ENCODE measurements at places on chromosomes 1 and 21. TPM values are rescaled to one million over a fixed set of nuclear protein-coding genes. Genes with fewer than 3 reads are reported as not detected.

The PEA15 gene
- 75.9 TPM for total RNA-seq

The SLAMF8 gene
- under 0.01 TPM for total RNA-seq

The GSTM5 gene
- not detected for total RNA-seq

The TMEM52 gene
- total RNA-seq = not detected

The COL24A1 gene
- total RNA-seq = 2.0 TPM

The LCE2B gene
- not detected for total RNA-seq

The EDARADD gene
- total RNA-seq = not detected

The BNIPL gene
- total RNA-seq = under 0.01 TPM

The TFF3 gene
- 6.7 TPM for total RNA-seq

The ESRRG gene
- 0.73 TPM for total RNA-seq

The FCRLB gene
- total RNA-seq = 4.2 TPM

The UMODL1 gene
- not detected for total RNA-seq

The GALE gene
- 42.5 TPM for total RNA-seq

The FRRS1 gene
- 13.8 TPM for total RNA-seq

The CLCA4 gene
- not detected for total RNA-seq

The HTR6 gene
- total RNA-seq = not detected

The OR10Z1 gene
- total RNA-seq = not detected

The GNG12 gene
- 202 TPM for total RNA-seq

The PCBP3 gene
- 0.34 TPM for total RNA-seq

The CD247 gene
- total RNA-seq = not detected

The TSACC gene
- not detected for total RNA-seq

The REN gene
- not detected for total RNA-seq

The JAM2 gene
- not detected for total RNA-seq

The PADI1 gene
- total RNA-seq = under 0.01 TPM

The FMO4 gene
- total RNA-seq = 13.1 TPM

The BSND gene
- not detected for total RNA-seq

The MARK1 gene
- total RNA-seq = 1.7 TPM

The ARV1 gene
- 44.4 TPM for total RNA-seq

The ZBTB8A gene
- 3.8 TPM for total RNA-seq

The DCST1 gene
- not detected for total RNA-seq

The EVI5 gene
- 37.9 TPM for total RNA-seq

The ARHGAP29 gene
- 0.69 TPM for total RNA-seq

The CD101 gene
- 0.73 TPM for total RNA-seq

The TDRD5 gene
- total RNA-seq = not detected

The C1orf94 gene
- not detected for total RNA-seq

The INSRR gene
- not detected for total RNA-seq

The RASAL2 gene
- total RNA-seq = 19.0 TPM

The CDC20 gene
- 39.6 TPM for total RNA-seq

The RAB42 gene
- 1.8 TPM for total RNA-seq

The CCDC24 gene
- 2.9 TPM for total RNA-seq

The ZBTB8B gene
- total RNA-seq = under 0.01 TPM

The GCSAML gene
- under 0.01 TPM for total RNA-seq

The HMGCL gene
- 33.0 TPM for total RNA-seq

The REG4 gene
- not detected for total RNA-seq

The CNKSR1 gene
- total RNA-seq = 0.33 TPM

The LCE1A gene
- not detected for total RNA-seq

The RASSF5 gene
- total RNA-seq = 0.34 TPM

The OR14K1 gene
- not detected for total RNA-seq

The PRAMEF27 gene
- total RNA-seq = not detected

The OR2M5 gene
- total RNA-seq = not detected

The GBP6 gene
- not detected for total RNA-seq

The MAP10 gene
- total RNA-seq = 2.1 TPM

The CELA3A gene
- not detected for total RNA-seq

The CFAP74 gene
- not detected for total RNA-seq

The PTPN7 gene
- total RNA-seq = not detected

The TMEM39B gene
- total RNA-seq = 5.2 TPM

The GRIK1 gene
- not detected for total RNA-seq

The TTC34 gene
- total RNA-seq = 0.15 TPM

The PRKCZ gene
- total RNA-seq = 2.0 TPM

The BMP8A gene
- total RNA-seq = not detected
